ENCODE measurements at places on chromosomes 13 and 19.

DNA sequence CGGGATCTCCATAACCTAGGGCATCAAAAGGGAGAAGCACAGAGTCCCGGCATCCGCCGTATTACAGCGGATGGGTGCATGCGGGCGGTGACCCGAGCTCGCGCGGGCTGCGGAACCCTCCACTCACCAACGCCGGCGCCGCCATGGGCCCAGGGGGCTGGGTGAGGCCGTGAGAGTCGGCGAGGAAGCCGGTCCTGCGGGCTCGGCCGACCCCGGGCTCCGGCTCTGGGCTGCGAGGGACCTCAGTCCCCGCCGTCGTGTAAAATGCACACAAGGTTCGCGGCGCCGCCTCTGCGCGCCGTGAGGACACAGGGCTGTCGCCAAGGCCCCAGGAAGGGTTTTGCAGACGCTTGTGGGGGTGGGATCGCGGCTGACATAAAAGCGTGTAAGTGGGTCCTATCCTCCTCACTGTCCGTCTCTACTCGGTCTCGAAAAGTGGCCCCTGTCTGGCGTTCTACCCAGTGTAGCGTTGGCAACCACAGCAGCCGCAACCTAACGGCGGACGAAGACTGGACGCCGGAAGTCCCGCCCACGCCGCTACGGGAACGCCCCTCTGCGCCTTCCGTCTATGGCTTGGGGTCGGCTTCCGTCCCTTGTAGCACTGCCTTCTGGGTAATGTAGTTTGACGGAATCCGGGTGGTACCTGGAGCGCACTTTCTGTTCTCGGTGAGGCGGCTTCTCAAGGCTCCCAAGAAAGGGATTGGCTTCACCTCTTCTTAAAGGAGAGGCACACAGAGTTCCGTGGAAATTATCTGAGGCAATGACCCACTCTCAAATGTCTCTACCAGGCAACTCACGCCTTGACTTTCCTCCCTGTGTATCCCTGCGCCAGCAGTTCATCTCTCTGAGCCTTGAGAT, at the start of gene ZNF599:
ZNF599 (minus strand) TSS at position 519 of the 858 bp plus-strand sequence; CDS start at position 145, 374 bp downstream.
- DNase-seq = peak; percentile 78

DNA sequence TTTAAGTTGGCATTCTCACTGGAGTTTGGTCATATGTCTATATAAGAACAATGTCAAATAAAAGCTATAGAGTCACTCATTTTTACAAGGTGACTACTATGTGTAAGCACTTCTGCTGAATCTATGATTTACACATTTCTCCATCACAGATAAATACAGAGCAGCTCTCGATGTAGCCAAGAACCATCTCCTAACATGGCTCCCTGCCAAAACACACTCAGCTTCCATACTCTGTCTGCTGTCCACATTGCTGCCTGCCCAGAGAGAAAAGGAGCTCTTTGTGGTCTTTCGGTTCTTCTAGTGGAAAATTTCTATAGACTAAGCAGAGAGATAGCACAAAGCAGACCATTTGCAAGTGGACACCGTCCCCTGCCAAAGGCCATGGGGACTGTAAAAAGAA, 190.9 kb upstream of the KLF12 start:
- DNase-seq = no peak

DNA sequence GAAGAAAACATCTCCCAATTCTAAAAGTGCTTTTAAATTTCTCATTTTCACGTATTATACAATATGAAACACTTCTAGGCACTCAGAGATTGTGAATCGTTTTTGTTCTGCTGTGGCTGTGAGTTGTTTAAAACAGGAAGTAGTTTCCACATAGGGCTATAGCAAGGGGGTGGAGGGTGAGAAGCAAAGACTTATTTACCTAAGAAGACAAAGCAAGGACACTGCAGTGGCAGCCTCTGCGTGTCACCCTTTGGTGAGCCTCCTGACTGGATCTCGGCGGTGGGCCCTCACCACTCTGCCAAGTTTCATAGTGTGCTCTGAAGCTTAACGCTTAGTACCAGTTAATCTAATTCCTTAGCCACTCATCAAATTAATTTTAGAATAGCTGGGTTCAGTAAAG, 56.8 kb downstream of the TNFSF13B start:
- no peak for DNase-seq

GRCh38 chr13:88376760-88377388, 705.7 kb downstream of the SLITRK5 start:
- DNase-seq = no peak

GRCh38 chr13:51475727-51476501, 23.1 kb upstream of the INTS6 start:
- no peak for DNase-seq

DNA sequence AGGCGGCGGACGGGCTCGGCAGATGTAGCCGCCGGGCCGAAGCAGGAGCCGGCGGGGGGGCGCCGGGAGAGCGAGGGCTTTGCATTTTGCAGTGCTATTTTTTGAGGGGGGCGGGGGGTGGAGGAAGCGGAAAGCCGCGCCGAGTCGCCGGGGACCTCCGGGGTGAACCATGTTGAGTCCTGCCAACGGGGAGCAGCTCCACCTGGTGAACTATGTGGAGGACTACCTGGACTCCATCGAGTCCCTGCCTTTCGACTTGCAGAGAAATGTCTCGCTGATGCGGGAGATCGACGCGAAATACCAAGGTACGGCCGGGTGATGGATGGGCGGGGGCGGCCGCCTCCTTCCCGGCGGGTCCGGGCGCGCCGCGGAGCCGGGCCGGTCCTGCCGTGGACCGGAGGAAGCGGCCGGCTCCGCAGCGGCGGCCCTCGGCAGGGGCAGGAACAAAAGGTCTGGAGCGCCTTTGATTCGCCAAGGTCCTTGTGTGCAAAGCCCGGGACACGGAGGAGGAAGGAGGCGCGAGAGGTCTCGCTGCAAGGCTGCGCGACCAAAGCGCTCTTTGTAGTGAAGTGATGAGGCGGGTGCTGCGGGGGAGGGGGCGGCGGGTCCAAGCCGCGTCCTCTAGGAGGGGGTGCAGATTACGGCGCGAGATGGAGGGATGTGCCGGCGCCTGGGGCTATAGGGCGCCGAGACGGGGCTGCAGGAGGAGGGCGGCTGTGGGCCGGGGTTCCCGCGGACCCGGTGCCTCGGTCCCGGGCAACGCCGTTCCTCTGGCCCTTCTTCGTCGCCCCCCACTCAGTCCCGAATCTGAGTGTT, 689 bp downstream of the ING1 start:
- peak; percentile 55 for DNase-seq

GRCh38 chr13:94351292-94351990, 128.0 kb downstream of the DCT start:
- no peak for DNase-seq

GRCh38 chr19:3104708-3104983, 10.5 kb downstream of the GNA11 start:
- no peak for DNase-seq

- DNase-seq = no peak
Observed at GRCh38 chr19:38685666-38686529, 38.4 kb downstream of the ACTN4 start.

DNA sequence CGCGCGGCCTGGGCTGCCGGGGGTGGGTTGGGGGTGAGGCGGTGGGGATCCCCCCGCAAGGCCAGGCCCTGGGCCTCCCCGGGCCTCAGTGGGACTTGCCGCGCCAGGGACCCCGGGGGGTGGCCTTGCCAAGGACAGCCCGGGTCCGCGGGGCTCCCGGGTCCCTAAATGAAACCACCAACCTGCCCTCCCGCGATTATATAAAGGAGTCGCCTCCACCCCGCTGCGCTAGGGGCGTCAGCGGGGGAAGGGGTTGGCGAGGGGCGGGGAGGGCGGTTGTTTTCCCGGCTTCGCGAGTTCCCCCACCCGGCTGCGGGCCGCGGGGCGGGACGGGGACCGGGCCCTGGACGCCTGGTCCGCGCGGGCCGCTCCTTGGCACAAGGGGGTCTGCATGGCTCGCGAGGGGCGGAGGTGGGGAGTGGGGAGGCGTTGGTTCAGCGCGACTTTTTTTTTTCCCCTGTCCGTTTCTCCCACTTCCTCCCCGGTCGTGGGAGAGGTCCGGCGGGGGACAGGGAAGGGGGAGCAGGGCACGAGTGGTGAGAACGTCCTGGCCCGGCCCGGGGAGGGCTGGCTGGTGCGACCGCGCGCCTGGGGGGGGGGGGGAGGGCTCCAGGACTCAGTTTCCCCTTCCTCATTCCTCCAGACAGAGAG, 822 bp upstream of the ZBTB7A start:
- DNase-seq = no peak

- no peak for DNase-seq
Observed at GRCh38 chr13:23828866-23829265, 60.3 kb downstream of the MIPEP start.

- DNase-seq = no peak
Observed at GRCh38 chr13:91134803-91135184, 212.7 kb upstream of the MIR17HG start.

DNA sequence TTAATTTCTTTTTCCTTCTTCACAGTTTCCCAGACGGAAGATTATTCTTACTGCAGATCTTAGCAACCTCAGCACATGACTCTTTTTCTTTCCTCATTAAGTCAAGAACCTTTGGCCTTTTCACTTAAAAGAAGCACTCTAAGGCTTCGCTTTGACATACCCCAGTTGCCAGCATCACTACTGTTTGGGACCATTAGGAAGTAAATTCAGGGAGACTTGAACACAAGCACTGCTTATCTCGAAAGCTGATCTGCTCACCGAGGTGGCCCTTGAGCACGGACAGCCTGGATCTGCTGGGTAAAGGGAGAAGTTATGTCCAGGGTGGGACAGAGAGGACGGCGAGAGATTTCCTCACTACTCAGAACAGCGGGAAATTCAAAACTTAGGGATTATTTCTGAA, 151.4 kb upstream of the RNF113B start:
- DNase-seq = no peak

- DNase-seq = no peak
Observed at GRCh38 chr19:14758816-14759215, 19.5 kb downstream of the ADGRE2 start.

- no peak for DNase-seq
Observed at GRCh38 chr19:35556846-35557538, 6.5 kb downstream of the ATP4A start.

DNA sequence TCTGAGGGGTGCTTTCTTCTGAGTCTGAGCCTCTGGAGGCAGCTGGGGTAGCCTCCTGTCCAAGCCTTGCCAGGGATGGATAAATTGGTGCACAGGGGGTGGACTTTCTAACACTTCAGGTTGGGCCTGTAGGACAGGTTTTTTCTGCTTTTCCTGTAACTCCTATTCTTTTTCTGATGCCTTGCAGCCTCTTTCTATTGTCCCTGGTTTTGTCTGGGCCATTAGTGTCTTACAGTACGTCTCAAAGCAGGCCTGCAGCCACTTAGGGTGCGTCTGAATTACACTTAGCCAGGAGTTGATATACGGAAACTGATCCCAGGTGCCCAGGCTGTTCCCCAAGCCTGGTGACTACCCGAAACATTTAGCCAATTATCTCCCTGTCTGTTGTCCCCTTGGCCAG, 213.3 kb upstream of the HTR2A start:
- no peak for DNase-seq

DNA sequence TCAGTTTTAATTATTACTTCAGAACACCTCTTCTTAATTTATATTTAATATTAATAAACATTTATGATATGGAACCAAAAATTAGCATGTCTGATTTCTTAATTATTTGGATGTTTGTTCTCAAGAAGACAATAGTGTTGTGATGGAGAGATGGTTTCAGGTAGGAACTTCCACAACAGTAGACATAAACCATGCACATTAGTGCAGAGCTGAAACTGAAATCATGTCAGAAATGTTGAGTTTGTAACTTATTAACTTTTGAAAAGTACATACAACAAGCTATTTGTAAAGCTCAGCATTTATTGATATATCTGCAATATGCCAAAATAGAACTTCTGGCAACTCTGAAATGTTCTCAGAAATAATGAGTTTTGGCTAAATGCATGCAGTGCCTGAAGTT, 11.8 kb upstream of the EDNRB start:
- no peak for DNase-seq

DNA sequence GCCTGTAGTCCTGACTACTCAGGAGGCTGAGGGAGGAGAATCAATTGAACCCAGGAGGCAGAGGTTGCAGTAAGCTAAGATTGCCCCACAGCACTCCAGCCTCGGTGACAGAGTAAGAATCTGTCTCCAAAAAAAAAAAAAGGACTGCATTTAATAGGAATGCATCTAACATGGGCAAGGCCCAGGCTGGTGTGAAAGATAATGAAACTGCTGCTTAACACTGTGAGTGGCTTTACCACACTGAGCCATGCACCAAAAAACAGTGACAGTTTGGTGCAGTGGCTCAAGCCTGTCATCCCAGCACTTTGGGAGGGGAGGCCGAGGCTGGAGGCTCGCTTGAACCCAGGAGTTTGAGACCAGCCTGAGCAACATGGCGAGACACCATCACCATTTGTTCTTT, 8.6 kb downstream of the GTF2F1 start:
- no peak for DNase-seq

DNA sequence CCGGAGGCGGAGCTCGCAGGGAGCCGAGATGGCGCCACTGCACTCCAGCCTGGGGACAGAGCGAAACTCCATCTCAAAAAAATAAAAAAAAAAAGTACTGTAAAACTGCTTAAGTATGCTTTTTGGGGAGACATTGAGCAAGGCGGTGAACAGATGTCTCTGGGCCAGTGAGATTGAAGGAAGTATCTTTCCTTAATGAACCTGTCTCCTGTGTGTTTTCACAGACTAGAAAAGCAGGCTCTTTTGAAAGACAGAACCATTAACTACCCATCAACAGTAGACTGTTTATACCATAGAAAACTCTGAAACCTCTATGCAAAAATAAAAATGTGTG, 1.5 kb upstream of the ECH1 start:
- DNase-seq = no peak

GRCh38 chr13:114124431-114124830, 8.0 kb downstream of the RASA3 start:
- no peak for DNase-seq

DNA sequence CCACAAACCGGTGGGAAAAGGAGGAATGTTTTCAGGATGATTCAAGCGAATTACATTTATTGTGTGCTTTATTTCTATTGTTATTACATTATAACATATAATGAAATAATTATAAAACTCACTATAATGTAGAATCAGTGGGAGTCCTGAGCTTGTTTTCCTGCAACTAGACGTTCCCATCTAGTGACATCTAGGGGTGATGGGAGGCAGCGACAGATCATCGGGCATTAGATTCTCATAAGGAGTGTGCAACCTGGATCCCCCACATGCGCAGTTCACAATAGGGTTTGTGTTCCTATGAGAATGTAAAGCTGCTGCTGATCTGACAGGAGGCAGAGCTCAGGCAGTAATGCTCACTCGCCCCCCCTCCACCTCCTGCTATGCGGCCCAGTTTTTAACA, 54.5 kb downstream of the SPTBN4 start:
- DNase-seq = no peak

- no peak for DNase-seq
Observed at GRCh38 chr19:13574933-13575332, 68.7 kb upstream of the CACNA1A start.

GRCh38 chr13:81051873-81052272, 710.9 kb upstream of the SPRY2 start:
- DNase-seq = no peak
